ENCODE measurements at places on chromosomes 5 and 9.

GRCh38 chr5:76818844-76819831 is at the start of gene F2RL1:
Gene F2RL1 (plus strand): TSS chr5:76819030. CDS start chr5:76819183, 153 bp downstream.
- peak; percentile 57 for DNase-seq

DNA sequence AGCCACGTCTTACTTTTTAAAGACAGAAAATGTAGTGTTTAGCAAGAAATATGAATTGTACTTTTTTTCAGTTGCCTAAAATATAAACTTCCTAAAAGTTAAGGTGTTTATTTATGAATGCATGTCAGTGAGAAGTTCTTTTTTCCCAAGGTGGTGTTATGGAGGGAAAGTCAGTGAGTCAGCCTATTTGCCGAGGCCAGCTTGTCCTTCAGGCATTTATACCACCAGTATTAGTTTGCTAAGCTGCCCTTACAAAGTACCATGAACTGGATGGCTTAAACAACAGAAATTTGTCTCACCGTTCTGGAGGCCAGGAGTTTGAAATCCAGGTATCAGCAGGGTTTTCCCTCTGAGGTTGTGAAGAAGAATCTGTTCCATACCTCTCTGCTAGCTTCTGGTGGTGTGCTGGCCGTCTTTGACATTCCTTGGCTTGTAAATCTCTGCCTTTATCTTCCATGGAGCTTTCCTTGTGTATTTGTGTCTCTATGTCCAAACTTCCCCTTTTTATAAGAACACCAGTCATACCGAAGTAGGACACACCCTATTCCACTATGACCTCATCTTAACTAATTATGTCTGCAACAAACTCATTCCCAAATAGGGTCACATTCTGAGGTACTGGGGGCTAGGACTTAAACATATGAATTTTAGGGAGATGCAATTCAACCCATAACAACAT is 38.4 kb downstream of the PRKACG start:
- DNase-seq: no peak

- DNase-seq: no peak
These were observed 57.8 kb downstream of the C9orf153 start for GRCh38 chr9:86201474-86202337.

GRCh38 chr5:63860379-63860778 is 101.9 kb downstream of the HTR1A start:
- DNase-seq: no peak

DNA sequence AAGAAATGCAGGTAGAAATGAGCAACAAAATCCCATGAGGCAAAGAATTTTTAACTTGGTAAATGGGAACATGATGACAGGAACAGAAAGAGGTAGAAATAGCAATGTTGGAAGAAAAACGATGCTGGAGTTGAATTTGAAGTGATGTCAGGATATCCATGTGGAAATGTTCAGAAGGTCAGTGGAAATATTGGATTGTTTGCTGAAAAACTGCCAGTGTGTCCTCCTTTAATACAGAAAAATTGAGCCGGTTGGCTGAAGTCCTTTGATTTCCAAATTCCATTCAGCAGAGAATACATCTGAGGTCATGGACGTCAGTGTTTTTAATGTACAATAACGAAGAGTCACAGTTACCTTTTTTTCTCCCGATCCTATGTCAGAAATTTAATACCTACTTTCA is 110.0 kb upstream of the DMAC1 start:
- DNase-seq: no peak

GRCh38 chr9:124593651-124594058 is 86.5 kb upstream of the NR5A1 start:
- DNase-seq: no peak

GRCh38 chr5:150281987-150282386 is 7.6 kb downstream of the CAMK2A start:
- DNase-seq: no peak

- DNase-seq: no peak
These were observed 149.0 kb upstream of the GRAMD2B start for GRCh38 chr5:126274076-126274762.

DNA sequence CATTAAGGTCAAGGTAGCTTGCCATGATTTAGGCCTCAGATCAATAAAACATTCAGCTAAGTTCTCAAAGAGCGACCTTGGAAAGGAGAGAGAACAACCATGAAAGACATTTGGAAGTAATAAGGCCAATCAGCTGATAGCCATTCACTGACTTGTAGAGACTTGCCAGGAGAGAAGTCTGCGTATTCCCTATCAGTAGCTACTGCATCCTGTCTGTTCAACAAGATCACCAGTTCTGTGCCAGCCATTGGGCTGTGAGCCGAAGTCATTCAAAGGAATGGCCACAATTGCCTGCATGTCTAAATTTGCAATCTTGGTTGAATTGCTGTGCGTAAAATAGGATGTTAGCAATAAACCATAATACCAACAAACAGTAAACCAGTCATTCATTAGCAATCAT is 219.8 kb downstream of the FBXL7 start:
- DNase-seq: no peak

GRCh38 chr5:16742938-16743337 is 126.1 kb upstream of the RETREG1 start:
- no peak for DNase-seq

- no peak for DNase-seq
These were observed 143.3 kb downstream of the RAPGEF6 start for GRCh38 chr5:131491749-131492148.

GRCh38 chr9:135530146-135530545 is 8.9 kb downstream of the LCN1 start:
- DNase-seq: no peak

Measured in stimulated activated CD4-positive, alpha-beta T cell treated with anti-CD3 and anti-CD28 coated beads, Interleukin-1b, Interleukin-23, amount 100 ng/mL, for 4 hours (primary cell).